DMS153 (cell line): ENCODE measurements at places on chromosomes 4 and X.

DNA sequence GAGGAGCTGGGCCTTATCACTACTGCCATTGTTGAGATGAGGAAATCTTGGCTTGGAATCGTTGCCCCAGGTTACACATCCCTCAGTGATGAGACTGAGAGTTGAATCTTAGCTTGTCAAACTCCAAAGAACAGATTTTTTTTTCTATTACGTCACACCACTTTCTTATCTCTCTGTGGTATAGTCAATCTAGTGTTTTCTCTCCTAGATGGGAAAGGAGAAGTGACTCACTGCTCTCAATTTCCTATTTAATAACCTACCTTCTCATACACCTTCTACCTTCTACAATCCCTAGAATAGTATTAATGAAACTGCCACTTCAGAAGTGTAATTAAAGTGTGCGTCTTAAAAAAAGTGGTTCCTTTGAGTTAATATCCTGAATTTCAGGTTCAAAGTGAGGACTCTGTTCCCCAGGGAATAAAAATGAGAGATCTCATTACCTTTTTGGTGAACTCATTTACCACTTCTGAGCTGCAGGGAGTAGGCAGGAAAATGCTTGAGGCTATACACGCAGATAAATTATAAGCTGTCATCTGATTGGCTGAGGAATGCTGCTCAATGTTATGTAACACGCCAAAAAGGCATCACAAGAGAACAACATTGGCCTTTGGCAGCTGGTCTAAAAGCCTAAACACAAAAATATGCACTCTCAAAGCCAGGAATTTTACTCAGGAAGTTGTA, 59.3 kb downstream of the MAD2L1 start:
- DNase-seq = no peak

DNA sequence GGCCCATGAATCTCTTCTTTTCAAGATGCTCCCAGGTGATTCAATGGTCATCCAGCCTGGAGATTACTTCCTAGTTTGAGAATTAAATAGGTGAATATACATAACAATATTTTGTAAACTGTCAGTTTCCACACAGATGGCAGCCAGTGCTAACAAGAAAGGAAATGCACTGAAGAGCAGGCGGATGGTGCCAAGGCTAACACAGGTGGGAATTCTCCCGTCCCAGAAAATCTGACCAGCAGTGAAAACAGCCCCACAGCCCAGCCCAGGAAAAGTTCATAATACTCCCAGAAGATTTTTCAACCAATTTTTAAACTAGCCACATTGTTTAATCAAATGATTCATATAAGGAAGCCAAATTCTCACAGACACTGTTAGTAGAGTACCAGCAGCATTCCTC, 387.2 kb upstream of the GATB start:
- DNase-seq = no peak

DNA sequence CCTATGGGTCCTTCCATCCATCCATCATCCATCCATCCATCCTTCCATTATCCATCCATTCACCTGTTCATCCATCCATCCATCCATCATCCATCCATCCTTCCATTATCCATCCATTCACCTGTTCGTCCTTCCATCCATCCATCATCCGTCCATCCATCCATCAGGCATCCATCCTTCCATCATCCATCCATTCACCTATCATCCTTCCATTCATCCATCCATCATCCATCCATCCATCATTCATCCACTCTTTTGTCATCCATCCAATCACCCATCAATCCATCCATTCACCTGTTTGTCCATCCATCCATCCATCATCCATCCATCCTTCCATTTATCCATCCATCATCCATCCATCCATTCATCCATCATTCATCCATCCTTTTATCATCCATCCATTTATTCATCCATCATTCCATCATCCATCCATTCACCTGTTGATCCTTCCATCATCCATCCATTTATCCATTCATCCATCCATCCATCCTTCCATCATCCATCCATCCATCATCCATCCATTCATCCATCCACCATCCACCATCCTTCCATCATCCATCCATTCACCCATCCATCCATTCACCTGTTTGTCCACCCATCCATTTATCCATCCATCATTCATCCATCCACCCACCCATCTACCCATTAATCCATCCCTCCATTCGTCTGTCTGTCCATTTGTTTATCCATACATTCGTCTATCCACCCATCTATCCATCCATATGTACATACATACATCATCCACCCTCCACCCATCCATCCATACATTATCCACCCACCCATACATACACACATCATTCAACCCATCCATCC, 34.8 kb downstream of the SH3TC1 start:
- no peak for DNase-seq

DNA sequence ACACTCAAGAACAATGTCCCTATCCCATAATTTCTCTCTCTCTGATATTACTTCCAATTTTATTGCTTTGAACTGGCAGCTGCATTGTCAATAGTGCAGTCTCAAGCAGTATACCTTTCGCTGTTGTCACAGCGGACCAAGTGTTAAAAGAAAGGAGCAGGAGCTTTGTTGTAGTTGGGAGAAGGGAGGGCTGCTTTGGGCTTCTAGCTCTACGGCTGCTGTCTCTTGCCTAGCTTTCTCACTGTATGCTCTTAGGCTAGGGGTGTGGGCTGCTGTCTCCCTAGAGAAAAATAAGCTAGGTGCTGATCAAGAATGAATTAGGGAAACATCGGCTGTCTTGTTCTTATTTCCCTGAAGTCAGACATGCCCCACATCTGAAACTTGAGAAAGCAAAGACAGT, 52.5 kb downstream of the TRPC5OS start:
- DNase-seq = no peak

DNA sequence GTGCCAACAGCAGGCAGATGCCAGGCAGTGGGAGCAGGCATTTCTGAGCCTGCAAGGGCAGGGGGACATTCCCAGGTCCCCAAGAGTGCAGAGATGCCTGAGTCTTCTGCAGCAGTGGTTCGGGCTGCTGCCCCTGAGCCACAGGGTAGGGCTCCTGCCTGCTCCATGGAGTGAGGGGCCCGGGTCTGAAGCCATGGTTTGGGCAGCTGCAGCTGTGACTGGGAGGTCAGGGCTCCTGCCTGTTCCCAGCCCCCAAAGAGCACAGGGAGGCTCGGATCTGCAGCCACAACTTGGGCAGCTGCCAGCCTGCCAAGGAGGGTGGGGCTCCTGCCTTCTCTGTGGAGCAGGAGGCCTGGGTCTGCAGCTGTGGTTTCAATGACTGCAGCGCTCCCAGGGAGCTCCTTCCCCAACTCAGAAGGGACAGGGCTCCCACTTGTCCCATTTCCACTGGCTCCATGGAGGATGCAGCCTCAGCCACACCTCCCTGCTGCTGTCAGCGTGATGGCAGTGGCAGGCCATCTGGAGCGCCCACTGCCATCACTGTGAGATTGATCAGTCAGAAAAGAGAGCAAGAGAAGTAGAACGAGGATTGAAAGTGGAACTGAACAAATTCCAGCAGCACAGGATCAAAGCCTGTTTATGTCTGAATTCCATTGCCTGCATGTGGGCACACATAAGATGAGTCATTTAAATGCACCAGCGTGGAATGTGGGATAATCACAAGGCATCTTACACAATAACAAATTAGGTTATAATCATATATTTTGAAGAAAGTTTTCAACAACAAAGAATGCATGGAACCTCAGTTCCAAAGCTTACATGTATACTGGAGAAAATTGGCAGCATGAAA, 93.1 kb upstream of the CXorf51A start:
- no peak for DNase-seq

DNA sequence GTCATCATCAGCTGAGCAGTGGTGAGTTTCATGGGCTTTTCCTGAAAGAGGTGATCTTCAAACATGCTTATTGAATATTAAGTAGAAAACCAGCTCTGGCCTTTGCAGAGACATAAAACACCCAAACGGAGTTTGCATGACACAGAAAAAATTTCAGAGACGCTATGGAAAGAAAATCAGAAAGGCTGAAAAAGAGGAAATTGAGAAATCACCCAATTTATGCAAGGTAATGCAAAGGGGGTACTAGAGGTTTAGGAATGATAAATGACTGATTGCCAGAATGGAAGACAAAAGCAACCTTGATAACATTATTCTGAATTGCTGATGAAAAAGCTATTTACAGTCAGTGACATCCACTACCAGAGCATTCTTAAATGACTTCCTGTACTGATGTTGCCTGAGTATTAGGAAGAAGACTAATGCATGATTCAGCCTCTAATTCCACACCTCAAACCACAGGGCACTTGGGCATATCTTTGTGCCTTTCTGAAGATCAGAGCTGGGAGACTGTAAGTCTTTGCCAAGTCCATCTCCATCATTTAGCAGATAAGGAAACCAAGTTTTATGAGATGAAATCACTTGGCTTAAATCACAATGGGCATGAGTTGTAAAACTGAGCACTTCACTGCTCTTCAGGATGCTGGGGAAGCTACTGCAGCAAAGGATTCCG, 565.7 kb downstream of the PPARGC1A start:
- no peak for DNase-seq

DNA sequence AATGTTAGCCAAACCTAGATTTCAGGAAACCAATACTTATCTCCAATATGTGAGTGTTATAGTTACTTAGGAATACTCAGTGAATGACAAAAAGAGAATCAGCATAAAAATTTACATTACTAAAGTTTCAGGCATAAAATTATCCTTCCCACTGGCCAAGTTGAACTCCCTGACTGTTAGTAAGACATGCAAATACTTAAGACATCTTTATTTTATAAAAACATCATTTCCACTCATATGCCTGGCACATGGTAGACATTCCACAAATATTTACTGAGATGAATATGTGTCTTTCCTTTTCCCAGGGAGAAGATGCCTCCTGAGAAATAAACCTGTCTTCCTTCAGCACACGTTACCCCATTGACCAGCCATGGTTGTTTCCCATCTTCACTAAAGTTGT, 7.3 kb downstream of the VEGFD start:
- DNase-seq = no peak

GRCh38 chrX:28586286-28586685, 960 bp upstream of the IL1RAPL1 start:
- no peak for DNase-seq

DNA sequence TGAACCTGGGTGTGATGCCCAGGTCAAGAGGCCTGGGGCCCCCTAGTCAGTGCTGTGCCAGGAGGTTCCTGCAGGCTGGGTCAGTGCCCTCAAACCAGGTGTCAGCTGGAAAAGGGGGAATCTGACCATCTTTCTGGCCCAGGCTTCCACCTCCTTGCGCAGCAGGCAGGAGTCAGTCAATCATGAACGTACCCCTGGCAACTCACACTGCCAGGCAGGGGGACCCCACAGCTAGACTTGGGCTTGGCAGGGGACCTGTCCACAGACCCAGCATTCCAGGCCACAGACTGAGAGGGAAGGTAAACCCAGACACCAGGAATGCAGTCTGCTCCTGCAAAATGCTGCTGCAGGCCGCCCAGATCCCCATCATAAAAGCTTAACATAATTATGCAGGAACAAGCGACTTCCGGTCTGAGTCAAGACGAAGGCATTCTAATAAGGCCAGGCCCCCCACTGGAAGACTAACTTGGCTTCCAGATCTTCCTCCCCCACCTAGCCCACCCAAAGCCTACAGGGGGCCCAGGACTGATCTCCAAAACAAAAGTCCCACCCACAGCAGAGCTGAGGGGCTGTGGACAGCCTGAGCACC, 156.3 kb downstream of the BCOR start:
- DNase-seq = no peak
